Naive thymus-derived CD4-positive, alpha-beta T cell (primary cell): ENCODE measurements at places on chromosomes 7 and 10. TPM values are rescaled to one million over a fixed set of nuclear protein-coding genes. Genes with fewer than 3 reads are reported as not detected.

GRCh38 chr10:8568401-8568800 is 513.9 kb downstream of the GATA3 start:
- DNase-seq, result no peak

- no peak for DNase-seq
These were observed 456.1 kb upstream of the FOXK1 start for GRCh38 chr7:4225881-4226523.

GRCh38 chr10:131553581-131553980 is 242.1 kb upstream of the TCERG1L start:
- no peak for DNase-seq

DNA sequence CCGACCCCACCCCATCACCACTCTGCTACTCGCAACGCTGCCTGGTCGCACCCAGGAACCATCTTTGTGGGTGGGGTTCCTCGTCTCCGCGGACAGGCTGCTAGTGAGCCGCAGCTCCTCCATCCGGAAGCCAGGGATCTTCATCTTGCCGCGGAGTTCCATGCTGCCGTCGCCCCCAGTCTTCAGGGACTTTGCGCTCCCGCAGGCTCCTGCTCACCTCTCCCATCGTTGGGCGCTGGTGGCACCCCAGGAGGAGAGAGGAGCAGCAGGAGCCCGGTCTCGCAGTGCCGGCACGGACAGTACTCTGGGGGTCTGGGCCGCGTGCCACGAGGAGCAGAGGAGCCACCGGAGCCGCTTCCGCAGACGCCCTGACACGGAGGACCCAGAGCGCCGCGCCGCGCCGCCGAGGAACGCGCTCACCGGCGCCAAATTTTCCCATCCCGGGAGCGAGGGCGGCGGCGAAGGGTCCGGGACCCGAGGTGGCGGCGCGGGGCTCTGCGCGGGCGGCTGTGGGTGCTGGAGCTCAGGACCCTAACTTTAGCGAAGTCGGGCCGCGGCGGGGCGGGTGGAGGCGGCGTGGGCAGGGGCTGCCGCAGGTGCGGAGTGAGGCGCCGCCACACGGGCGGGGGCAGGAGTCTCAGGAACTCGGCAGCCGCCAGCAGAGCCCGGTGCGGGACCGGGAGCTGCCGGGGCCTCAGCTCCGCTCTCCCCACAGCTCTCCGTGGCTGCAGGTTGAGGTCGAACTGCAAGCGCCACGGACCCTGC is 750.1 kb upstream of the SORCS1 start:
- DNase-seq, result no peak

DNA sequence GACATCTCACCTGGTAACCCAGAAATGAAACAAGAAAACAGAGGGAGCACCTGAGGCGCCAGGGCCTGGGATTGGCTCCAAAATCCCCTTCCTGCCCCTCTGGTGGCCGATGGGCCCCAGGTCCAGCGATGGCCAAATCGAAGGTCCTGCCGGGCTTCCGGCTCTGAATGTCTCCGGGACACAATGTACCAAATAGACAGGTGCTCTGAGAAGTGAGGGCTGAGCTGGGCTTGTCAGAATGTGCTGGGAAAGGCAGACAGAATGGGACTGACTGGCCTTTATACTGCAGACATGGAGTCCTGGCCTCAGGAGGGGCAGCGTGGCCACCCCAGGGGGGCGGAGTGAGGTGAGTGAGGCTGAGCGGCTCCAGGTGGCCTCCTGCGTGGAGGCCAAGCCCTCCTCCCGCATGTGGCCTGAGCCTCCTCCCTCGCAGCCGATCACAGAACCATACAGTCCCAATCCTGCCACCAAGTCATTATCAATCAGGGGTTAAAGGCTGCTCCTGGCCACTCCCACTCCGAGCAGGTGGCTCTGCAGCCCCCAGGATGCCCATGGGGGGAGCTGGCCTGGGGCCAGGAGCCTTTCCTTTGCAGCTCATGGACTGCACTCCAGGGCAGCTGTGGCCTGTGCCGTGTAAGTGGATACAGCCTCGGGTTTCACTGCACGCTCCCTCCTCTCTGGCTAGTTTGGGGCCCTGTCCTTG is 185.5 kb downstream of the ADARB2 start:
- no peak for DNase-seq

The LRGUK gene
- 0.82 TPM for total RNA-seq

- DNase-seq, result no peak
These were observed 1152.2 kb downstream of the XPNPEP1 start for GRCh38 chr10:108771106-108771505.

The TIMM23 gene
- total RNA-seq, result 55.2 and 58.1 TPM in 2 replicates

The CLCN1 gene
- 0.51 TPM for total RNA-seq
